ENCODE measurements at places on chromosomes 4 and X.

DNA sequence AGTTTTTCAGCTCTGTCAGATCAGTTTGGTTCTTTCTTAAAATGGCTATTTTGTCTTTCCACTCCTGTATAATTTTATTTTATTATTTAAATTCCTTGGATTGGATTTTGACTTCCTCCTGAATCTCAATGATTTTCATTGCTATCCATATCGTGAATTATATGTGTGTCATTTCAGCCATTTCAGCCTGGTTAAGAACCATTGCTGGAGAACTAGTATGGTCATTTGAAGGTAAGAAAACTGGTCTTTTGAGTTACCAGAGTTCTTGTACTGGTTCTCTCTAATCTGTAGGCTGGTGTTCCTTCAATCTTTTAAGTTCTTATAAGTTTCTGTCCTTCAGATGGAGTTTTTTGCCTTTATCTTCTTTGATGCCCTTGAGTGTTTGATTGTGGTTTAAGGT, 815.5 kb downstream of the KLHL13 start:
- no peak for DNase-seq

DNA sequence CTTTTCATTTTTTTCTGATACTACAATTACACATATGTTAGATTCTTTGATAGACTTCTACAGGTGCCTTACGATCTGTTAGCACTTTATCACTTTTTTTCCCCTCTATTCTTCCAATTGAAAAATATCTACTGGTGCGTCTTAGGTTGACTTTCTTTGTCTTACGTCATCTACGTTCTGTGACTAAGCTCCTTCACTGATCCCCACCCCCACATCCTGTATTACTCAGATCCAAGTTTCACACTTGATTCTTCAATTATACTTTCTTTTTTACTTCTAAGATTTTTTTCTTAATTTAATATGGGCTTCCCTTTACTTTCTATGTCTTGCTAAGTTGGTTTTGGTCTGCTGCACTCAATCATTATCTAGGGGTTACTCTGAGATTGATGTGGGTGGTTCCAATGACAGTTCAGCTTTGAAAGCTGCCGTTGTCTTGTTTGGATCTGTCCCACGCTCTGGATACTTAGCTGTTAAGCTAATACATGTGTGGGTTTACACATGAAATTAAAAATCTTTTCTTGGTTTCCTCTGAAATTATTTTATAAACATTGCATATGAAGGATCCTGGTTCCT, 1321.1 kb downstream of the RAPGEF2 start:
- peak; percentile 3 for DNase-seq

GRCh38 chr4:157854819-157855218, 318.0 kb downstream of the GASK1B start:
- DNase-seq, result no peak

- no peak for DNase-seq
These were observed 4.9 kb upstream of the ABCG2 start for GRCh38 chr4:88163336-88163735.
